ENCODE measurements at places on chromosomes 13 and 19.

DNA sequence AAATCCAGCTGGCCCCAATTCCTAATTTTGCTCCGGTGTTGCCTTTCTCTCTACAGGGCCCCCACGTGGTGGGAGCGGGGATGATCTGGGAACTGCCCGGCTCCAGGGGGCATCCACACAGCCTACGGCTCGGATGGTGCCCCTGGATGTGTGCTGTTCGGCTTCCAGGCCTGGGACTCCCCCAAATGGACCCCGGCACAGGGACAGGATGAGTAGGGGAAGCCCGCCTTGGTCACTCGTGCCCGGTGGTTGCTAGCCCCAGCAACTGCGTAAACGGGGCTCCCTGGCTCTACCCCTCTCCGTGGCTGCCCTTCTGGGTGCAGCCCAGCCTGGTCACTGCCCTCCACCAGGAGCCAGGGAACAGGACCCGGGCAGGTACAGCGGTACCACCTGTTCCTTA, 111.5 kb downstream of the TEX26 start:
- no peak for DNase-seq

DNA sequence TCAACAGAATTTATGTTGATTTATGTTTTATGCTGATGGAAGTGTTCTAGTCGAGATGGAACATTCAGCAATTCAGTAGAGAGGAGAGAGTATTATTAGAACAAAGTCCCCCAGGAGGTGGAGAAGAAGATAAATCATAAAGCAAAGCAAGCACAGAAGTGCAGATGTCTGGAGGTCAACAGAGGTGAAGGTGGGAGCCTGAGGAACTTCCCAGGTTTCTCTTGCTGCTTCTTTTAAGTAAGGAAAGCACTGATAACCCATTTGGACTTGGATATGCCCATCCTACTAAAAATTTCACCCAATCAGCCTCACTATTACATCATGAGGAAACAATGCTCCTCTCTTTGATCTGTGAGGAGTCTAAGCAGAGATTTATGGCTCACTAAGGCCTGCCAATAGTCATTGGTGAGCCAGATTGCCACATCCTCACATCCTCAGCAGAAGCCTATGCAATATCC, 98.8 kb downstream of the EPSTI1 start:
- no peak for DNase-seq

DNA sequence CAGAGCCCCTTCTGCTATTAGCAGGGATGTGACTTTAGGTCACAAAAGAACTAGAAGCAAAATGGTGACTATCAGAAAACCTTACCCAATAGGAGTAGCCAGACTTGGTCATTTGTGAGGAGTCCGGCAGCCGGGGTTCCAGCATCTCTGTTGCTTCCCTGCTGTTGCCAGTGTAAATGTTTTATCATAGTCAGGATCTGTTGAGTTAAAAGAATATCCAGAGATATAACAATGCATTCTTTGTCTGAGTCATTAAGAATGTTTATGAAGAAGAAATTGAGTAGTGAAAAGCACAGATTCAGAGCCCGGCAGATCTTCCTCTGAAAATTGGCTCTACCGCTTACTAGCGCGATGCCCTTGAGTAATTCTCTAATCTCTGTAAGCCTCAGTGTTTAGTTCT, 84.2 kb downstream of the COL4A2 start:
- DNase-seq = no peak

- DNase-seq = no peak
Observed at GRCh38 chr19:15640294-15640903, at the start of gene CYP4F3. TSS of gene CYP4F3 (plus strand) at chr19:15640897. CDS start at chr19:15641416, 519 bp downstream.

DNA sequence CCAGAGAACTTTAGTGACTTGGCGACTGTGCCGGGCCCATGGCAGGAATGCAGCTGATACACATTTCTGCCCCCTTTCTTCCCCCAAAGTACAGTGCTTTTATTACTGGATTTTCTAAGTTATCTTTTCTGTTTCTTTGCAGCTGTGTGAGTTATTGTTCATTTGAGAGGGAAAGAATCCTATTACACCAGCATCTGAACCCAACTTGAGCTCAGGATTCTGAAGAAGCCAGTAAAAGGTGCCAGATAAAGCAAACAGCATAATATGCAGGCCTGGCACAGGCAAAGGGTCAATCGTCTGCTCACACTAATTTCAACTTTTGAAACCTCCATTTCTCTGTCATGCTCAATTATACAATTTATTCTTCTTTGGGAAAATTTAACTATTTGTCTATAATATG, 93.9 kb downstream of the DOCK9 start:
- no peak for DNase-seq

- DNase-seq = no peak
Observed at GRCh38 chr19:39405261-39405957, 1.2 kb upstream of the ZFP36 start.

DNA sequence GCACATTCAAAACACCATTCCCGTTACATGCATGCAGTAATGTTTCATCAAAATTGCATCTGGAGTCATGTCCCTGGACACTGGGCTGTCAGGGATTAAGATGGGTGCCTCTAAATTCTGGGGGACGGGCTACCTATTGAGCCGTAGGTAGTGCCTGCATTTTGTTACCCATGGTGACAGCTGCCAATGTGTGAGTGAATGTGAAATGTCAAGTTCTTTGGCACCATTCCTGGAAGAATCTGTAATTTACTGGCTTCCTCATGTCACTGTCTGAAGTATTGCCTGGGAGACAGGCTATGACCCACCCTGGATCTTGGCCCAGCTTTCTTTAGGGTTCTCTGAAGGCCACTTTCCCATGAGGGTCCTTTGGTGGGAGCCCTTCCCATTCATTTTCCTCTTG, 266.1 kb downstream of the TSHZ3 start:
- DNase-seq = no peak

GRCh38 chr19:51948975-51949374, 21.7 kb downstream of the ZNF613 start:
- DNase-seq = no peak

- DNase-seq = no peak
Observed at GRCh38 chr19:38942471-38943181, 11.9 kb downstream of the MRPS12 start.

DNA sequence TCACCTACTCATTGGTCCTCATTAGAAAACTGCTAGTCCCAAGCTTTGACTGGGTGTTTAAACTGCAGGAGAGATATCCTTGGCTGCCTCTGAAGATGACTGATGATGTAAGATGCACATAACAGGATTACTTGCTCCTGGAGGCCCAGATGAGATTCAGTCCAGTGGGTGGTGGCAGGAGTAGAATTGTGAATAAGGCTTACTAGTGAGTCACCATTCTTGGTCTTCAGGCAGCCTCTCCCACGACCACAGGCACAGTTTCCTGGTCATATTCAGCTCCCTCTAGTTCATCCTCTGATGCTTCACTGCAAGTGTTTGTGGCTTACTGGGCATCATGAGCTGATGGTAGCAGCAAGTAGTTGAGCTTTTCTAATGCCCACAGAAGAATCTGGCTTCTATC, 12.1 kb downstream of the SERTM1 start:
- no peak for DNase-seq

DNA sequence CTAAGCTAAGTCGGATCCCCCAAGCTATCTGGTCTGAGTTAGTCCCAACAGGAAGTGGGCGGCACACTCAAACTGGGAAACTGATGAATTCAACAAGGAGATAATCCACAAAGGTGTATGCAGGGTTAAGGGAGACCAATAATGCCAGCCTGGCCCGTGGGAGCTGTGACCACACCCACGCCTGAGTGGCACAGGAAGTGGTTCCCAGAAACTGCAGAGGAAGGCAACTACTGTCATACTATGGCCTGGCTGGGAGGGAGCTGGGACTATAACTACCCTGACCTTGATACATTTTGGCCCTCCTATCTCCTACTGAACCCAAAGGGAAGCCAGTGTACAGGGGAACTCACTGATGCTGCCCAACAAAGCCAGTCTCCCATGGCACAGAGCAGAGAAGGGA, 85.5 kb upstream of the TDRD3 start:
- no peak for DNase-seq

DNA sequence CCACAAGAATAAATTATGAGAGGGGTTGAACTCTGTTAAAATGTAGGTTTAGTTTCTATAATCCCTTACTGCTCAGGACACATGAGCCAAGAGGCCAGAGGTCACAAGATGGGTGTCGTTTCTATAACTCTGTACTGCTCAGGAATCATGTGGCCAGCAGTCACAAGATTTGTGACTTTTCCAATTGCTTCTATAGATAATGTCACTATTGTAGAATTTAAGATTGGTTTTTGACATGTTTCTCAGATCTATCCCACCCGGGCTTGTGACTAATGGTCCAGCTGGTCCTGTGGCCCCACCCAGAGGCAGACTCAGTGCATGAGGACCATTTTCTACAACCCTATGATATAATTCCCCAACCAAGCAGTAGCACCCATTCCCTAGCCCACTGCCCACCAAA, 662.0 kb upstream of the KLF12 start:
- DNase-seq = no peak

DNA sequence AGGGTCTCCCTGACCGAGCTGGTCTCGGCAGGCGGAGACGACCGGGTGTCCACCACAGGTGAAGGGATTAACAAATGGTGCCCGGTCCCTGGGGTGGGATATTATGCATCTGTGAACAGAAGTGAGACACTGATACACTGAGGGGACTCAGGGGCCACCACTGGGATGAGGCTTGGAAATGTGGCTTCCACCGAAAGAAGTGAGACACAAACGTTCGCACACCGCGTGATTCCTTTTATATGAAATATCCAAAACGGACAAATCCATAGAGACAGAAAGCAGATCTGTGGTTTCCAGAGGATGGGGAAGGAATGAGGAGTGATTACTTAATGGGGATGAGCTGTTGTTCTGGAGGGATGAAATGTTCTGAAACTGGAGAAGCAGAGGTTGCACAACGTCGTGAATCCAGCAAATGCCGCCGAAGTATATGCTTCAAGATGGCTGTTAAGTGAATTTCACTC, 47.5 kb downstream of the C13orf46 start:
- no peak for DNase-seq

DNA sequence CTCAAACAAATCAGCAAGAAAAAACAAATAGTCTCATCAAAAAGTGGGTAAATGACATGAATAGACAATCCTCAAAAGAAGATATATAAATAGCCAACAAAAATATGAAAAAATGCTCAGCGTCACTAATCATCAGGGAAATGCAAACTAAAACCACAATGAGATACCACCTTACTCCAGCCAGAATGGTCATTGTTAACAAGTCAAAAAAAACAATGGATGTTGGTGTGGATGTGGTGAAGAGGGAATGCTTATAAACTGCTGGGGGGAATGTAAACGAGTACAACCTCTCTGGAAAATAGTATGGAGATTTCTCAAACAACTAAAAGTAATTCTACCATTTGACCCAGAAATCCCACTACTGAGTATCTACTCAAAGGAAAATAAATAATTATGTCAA, 239.2 kb upstream of the RFC3 start:
- DNase-seq = no peak

DNA sequence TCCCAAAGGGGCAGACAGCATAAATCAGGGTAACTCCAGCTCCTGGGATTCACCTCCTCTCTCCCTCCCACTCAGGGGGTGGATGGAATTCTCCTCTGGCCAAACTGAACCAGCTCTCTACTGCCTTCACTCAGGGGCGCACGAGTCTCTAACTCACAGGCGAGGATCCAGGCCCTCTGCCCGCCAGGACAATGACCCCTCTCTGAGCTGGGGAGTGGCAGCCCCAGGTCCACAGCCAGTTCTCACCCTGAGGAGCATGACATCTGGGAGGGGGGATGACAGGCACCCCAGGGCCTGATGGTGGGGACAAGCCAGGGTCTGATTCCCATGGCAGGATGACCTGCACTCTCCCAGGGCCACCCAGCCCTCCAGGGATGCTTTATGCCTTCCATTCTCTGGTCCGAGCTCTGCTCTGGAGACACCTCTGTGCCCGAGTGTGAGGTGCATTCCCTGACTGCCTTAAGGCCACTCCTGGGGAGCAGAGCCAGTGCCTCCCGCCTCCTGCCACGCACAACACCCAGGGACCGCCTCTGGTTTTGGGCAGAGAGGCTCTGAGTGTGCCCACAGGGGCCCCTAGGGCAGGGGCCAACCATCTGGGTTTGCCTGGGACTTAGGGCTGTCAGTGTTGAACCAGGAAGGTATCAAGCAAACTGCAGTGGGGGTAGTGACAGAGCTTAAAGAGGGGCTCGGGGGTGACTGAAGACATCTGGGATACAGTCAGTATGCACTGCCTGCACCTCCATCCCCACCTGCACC, 66.2 kb downstream of the GNG7 start:
- no peak for DNase-seq

DNA sequence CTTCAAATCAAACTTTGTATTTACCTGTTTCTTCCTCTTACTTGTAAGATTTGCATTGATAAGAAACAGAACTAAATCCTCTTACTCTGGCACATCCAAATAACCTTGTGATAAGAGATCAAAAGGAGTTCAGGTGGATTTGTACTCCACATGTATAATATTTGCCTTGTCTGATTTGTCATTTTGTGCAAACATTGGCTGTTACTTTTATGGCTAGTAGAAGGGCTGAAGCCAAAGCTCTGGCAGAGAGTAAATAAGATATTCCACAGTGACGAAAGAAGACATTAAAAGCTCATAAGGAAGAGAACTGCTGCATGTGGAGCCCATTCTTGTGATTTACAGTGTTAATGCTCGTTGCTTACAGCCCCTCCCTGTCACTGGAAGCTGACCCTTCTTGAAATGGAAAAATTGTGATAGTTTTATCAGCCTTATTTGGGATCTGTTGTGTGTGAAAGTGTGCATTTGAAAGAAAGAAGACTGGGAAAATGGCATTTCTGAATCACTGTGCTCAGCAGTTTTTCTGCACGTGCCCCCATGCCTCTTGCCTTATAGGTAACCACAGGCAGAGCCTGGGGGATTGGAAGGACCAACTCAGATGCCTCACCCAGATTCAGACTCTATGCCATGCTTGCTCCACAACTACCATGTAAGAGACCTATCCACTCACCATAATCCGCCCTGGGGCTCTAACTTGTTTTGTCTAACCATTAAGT, 68.2 kb downstream of the OXGR1 start:
- no peak for DNase-seq

- no peak for DNase-seq
Observed at GRCh38 chr13:107942030-107942617, 273.2 kb downstream of the LIG4 start.

DNA sequence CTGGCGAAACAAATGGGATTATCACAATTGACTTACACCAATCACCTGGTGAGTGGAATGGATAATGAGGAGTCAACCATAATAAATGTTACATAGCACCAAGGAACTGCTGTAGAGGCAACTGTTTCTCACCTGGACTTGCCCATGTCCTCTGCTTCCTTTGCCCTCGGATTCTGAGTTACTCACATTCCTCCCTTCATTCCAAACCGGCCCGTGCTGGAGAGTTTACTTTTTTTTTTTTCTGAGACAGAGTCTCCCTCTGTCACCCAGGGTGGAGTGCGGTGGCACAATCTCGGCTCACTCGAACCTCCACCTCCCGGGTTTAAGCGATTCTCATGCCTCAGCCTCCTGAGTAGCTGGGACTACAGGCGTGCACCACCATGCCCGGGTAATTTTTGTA, 41.5 kb upstream of the TSC22D1 start:
- no peak for DNase-seq

- DNase-seq = no peak
Observed at GRCh38 chr19:45245826-45246225, 619 bp upstream of the EXOC3L2 start.

- DNase-seq = no peak
Observed at GRCh38 chr13:31046711-31047279, 114.3 kb downstream of the TEX26 start.
